ENCODE measurements at places on chromosomes 6 and 20.
A peak's percentile ranks its signal among the peaks of the same experiment; 100 is the strongest.

DNA sequence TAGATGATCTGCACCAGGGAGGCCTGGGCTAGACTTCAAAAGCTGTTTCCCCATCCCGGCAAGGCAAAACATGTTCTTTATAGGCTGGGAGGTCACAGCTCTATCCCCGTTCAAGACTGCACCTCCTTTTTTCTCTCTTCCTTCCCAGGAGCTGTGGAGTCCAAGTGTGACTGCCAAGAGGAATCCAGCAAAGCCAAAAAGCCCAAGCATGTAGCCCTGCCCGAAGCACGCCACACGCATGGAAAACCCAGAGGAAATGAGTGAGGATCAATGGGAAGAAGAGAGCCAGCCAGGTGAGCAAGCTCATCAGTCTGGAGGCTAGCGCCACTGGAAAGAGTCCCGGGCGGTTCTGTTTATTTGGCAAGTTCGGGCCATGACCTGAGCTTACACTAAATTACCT is 240.4 kb downstream of the PRL start:
- peak; percentile 47 for DNase-seq

DNA sequence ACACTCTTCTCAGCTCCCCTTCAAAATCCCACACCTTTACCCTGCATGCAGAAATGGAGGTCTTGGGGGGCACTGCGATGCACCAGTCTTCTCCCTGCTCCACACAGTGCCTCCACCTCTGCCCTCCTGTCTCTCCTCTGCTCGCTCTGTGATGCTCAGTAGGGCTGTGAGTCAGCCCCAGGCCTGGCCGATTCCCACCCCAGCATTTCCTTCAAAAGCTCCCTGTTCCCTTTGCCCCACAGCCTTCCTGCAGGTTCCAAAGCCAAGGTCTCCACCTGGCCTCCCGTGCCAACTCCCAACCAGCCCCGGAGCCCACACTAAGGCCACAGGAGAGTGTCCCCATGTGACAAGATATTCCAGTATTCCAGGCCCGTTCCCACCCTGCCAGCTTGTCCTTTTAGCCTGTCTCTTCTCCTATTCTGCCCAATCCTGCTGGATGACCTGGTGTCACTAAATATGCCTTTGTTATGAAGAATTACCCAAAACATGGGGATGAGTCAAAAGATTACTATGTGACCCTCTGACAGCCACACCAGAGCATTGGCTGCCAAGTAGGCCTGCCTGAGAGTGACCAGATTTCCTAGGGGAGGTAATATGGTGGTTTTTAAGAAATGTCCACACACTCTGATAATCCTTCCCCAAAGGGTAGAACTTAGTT is 118.9 kb upstream of the NXT1 start:
- DNase-seq: no peak

DNA sequence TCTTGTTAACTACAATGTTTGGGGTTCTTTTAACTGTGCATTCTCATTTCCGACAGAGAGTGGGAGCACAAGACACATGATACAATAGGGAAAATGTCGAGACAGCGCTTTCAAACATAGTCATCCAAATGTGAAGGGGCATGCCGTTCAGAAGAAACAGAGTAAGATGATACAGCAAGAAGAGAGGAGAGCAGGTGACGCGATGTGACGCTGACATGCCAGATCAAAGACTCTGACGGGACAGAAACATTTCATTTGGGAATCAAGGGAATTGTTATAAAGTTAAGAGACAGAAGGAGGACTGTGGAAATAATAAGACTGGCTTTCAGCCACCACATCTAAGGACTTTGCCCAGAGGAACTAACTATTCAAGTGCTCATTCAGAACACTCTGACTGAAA is 117.4 kb downstream of the FAXC start:
- no peak for DNase-seq

DNA sequence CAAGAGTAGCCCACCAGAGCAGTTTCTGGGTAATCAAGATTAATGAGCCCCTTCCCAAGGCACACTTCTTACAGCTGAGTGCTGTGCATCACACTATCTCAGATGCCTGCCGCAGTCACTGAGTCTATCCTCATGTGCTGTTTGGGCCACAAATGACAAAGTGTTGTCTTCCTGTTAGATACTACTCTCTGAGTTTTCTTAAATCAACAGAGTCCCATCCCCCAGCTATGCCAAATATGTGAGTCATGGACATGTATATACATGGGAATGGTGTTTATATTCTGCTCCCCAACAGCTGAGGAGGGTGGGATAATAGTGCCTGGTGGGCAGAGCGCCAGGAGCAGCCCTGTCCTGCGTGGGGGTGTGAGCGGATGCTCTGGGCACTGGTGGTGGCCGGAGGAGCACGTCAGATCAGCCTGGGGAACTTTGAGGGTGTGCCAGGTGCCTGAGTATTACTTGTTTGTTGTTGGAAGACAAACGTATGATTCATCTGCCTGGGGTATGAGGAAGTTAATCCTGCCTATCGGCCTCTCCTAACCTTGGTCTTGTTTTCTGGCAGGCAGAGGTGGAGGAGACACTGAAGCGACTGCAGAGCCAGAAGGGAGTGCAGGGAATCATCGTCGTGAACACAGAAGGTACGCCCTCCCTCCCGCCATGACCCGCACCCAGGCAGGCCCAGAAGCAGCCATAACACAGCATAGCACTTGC is 9.6 kb downstream of the DYNLRB1 start:
- peak; percentile 57 for DNase-seq

- DNase-seq: no peak
Measured at GRCh38 chr20:20204256-20204655, 151.9 kb downstream of the CFAP61 start.

GRCh38 chr20:57481281-57481711 is 43.6 kb downstream of the CTCFL start:
- DNase-seq: no peak

DNA sequence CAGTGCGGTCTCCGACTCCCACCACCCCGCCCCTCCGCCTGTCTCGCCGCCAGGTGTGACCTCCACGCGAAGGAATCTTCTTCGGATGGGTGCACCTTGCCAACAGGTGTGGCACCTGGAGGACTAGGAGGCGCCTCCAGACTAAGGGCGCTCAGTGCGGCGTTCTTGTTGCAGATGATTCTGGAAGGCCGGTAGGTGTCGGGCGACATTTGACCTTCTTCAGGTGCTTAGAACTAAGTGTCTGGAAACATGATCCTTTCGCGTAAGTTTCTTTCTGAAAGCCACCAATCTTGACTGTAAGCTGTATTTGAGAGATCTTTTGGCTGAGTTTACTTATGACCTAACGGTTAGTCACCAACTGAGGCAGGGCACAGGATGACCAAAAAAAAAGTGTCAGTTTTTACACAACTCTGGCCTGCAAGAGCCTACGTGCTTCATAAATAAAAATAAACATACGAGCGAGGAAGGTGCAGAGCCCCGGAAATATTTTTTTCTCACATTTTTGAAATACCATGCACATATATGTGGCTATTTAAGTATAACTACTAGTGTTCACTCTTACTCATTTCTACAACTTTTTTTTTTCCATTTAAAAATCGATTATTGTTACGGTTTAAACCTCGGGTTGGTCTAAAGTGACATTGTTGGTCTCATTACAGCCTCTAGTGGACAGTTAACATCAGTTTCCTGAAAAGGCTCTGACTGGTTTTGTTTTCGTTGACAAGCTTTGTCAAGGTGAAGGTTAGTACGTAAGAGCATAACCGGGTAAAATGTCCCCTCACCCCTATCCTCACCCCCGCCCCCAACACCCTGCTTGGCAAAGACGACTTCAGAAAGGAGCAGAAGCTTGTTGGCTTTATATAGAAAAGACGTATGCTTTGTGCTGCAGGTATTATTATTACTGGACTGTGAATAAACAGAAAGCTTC is 1.6 kb upstream of the ATXN1 start:
- DNase-seq: peak; percentile 51

DNA sequence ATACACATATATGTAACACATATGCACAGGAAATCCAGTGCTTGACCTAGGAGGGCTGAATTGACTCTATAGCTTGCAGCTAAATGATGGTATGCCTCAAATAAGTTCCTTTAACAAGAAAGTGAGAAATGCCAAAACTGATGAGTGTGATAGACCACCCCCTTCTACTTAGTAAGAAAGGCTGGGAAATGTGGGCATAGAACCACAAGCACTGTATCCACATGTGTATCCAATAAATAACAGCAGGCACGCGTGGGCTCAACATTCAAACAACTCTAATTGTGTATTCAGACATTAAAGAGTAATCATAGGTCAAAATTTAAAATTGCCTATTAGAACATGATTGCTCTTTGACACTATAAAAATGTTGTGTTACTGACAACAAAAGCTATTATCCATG is 54.1 kb downstream of the FAM83B start:
- DNase-seq: no peak

- DNase-seq: no peak
Measured at GRCh38 chr6:170347975-170348374, 41.4 kb downstream of the FAM120B start.

- DNase-seq: peak; percentile 72
Measured at GRCh38 chr6:169087443-169088041, 166.1 kb downstream of the THBS2 start.

- DNase-seq: no peak
Measured at GRCh38 chr6:75025371-75025770, 180.5 kb downstream of the COL12A1 start.

DNA sequence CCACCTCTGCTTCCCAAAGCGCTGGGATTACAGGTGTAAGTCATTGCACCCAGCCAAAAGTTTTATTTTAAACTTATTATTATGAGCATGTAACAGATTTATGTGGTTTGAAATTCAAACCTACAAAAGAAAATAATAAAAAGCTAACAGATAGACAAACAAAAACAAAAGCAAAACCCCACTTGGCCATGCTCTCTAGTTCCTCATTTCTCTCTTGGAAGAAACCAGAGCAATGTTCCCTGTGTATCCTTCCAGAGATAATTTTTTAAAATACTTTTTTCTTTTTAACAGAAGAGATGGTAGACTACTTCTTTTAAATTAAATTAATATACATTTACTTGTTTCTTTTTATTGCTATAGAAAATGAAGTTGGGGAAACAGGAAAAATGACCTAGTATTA is 28.0 kb upstream of the SLC17A3 start:
- no peak for DNase-seq

GRCh38 chr6:154758125-154758524 is 24.9 kb downstream of the SCAF8 start:
- no peak for DNase-seq

GRCh38 chr6:41785254-41785653 is 2.2 kb upstream of the TOMM6 start:
- DNase-seq: no peak

DNA sequence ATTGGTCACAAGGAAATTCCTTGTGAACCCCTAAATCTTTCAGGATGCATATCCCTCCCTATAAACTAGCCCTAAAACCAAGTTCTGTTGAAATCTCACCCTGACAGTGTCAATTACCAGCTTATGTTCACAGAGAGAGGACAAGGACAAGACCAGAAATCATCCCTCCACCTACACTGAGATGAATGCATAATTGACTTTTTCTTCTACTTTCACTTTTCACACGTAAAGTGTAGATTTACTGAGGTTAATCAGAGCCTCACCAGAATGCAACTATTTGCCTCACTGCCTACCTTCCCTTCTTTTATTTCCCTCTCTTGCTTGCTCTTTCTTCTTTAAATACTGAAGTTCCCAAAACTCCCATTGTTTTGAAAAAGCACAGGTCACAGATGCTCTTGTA is 15.3 kb upstream of the NKAIN2 start:
- no peak for DNase-seq

GRCh38 chr6:79604583-79605037 is 26.5 kb upstream of the SH3BGRL2 start:
- no peak for DNase-seq

- DNase-seq: peak; percentile 95
Measured at GRCh38 chr6:3825851-3826581, 23.2 kb upstream of the FAM50B start.

GRCh38 chr6:40611434-40611833 is 24.3 kb upstream of the LRFN2 start:
- no peak for DNase-seq

DNA sequence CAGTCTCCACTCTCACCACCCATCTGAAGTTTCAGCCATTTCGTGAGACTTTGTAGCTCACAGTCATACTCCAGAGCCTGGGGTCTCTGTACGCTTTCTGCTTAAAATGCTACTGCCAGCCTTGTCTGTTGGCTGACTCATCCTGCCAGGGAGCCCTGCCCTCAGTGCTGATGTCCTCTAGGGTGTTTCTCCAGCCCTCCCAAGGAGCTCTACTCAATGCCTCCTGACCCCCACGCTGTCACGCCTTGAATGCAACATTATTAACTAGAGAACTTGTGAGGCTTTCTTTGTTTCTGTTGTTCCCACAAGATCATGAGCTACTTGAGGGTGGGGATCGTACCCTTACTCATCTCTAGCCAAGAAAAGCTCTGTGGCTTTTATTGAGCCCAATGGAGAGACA is 20.1 kb downstream of the KIF16B start:
- no peak for DNase-seq

GRCh38 chr20:25031241-25031640 is 26.7 kb downstream of the ACSS1 start:
- DNase-seq: no peak
